ENCODE measurements at places on chromosomes 12 and 14.

GRCh38 chr14:37721976-37722659 lies 126.7 kb downstream of the TTC6 start:
- no peak for DNase-seq

GRCh38 chr14:106657460-106657859 lies 1131.1 kb downstream of the TMEM121 start:
- peak; percentile 52 for DNase-seq

GRCh38 chr14:32102152-32102787 lies 25.2 kb downstream of the ARHGAP5 start:
- DNase-seq: no peak

DNA sequence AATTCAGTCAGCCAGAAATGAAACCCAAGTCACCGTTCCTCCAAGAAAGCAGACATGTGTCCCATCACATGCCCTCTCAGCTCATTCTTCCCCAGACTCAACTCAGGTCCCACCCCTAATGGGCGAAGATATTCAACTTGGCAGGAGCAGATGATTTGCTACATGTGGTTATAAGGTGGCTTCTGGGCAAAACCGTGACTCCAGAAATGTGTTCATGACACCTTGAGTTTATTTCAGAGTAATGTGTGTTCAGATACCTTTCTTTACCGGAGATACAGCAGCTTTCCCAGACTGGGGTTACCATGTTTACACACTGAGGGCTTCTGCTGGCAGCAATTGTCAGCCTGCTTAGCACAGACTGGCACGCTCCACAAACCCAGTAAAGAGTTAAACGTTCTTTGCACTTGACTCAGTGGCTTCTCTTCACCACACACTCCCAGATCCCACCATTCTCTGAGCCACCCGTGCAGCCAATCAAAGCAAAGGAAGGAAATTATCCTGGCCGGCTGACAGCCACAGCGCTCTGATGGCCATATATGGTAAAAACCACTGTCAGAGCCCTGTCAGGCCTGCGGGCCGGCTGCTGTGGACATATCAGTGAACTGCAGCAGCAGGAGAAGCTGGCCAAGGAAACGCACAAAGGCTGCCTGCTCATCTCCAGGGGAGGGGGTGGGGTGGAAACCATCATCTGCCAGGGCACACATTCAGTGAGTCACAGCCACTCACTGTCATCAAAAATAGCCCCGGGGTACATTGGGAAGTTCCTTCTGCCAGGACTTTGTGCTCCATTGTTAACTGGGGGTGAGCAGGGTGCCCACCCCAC lies 39.9 kb downstream of the CORO1C start:
- DNase-seq: peak; percentile 54

DNA sequence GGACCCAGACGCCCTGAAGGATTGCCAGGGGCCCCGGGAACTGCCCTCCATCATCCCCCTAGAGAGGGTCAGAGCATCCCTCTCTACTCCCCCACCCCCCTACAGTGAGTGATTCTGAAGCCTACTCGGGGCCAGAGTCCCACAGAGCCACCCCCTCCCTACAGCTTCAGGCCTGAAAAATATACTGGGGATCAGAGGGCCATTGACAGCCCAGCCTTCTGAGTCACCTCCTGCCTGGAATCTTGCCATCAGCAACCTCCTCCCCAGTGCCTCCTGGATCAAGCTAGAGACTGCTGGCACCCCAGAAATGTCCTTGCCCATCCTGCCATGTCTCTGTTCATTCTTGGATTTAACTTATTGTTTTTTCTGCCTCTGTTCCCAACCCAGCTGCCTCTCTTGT lies 21.7 kb upstream of the MIA2 start:
- no peak for DNase-seq

DNA sequence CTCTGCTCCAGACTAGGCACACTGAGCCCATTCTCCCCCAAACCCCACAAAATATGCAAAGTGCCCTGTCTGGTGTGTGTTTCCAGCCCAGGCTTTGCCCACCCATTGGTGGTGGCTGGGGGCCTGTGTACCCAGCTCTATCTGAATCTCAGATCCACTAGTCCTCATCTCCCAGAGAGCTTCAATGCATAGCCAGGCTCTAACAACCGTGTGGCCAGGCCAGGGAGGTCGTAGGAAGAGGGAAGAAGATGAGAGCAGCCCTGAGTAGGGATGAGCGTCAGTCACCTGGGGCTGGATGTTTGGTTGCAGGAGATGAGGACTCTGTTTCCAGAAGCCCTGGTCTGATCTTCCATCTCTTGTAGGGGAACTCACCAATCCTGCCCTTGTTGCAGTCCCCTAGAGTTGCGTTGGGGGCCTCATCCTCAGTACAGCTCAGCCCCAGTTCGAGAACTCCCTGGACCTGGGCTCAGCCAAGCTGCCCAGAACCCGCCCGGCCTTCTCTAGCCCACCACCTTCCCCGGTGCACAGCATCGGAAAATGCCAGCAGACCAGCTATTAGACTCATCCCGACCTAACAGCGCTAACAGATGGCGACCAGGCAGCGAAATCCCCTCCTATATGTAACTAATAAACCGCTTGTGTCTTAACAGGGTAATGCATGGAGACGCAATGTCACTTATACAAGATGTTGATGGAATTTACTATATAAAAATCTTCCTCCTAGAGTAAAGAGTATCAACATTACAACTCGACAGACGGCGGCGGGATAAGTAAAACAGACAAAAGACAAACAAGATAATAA lies 3.2 kb upstream of the LHX5 start:
- no peak for DNase-seq

DNA sequence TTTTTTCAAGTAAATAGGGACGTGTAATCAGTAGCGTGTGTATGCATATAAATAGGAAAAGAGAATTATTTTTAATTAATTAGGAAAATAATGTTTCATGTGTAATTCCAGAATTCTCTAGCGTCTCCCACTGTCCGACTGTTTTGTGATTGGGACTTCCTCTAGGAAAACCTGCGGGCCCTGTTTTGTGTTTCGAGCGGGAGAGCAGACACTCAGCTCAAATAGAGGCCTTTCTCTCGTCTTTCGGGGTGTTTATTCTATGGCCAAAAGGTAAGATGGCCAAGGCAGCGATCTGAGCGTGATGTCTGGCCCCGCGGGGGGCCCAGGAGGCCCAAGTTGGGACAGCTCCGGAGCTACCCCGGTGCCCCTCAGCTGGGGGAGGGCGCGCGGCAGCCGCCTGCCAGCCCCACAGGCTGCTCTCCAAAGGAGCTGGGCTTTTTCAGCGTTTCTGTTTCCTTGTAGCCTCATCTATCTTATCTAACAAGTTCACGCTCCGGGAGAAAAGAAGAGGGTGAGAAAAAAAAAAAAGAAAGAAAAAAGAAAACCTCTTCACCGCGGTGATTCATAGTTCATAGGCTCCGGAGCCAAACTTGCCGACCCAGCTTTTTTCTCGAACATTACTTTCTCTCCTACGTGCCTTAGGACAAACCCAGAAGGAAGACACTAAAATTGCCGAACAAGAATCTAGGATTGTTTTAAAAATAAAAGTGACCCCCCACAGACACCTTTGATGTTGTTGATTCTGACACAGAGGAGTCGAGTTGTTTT lies 7.5 kb upstream of the FOXG1 start:
- no peak for DNase-seq

GRCh38 chr12:6231359-6232268 lies 31.4 kb downstream of the CD9 start:
- no peak for DNase-seq

GRCh38 chr12:123384994-123385376 lies 1.1 kb downstream of the KMT5A start:
- DNase-seq: no peak

DNA sequence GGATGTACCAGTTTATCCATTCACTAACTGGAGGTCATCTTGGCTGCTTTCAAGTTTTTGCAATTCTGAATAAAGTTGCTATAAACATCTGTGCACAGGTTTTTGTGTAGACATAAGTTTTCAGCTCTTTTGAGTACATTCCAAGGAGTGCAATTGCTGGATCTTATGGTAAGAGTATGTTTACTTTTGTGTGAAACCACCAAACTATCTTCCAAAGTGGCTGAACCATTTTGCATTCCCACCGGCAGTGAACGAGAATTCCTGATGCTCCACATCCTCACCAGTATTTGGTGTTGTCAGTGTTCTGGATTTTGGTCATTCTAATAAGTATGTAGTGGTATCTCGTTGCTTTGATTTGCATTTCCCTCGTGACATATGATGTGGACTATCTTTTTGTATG lies 150.5 kb upstream of the BCL2L14 start:
- no peak for DNase-seq

DNA sequence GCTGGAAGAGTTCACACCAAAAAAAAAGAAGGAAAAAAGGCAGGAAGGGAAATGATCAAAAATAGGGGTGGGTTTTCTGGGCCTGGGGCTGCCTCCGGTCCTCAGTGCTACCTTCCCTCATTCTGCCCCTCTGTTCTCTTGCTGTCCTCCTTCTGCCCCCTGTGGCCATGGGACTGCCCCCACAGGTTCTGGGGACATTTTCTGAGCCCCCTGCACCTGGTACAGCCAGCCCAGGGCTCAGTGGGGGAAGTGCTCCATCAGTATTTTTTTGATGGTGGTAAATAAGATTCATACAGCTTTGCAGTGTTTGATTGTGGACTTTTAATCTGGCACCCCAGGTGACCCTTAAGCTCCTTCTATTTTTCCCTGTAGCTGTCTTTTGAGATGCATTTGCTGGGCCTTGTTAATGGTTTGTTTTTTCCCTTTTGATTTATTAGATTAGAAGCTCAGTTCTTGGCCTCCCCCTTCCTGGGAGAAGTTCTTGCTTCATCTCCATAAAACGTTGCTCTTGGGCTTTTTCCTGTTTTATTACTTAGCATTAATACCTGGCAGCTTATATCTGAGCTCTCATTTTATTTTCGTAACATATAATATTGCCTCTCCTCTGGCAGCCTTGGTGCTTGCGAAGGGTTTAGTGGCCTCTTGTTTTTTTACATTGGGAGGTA lies 43.1 kb downstream of the CHST11 start:
- DNase-seq: no peak

DNA sequence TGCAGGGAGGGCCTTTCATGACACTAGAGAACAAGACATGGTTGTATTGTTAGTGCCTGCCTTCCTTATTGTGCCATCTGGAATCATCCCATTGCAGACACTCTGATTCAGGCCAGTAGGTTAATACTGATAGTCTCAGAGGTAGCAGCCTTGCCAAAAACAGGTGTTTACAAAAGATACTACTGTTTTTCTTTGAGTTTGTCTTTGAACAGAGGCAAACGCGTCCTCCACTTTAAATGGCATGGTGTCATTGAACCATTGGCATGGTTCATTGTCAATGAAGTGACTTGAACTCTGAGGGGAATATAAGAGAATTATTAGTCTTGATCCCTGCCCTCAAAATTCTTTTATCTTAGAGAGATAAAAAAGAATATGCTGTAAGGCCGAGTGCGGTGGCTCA lies 4.2 kb downstream of the FNTB start:
- DNase-seq: no peak

GRCh38 chr12:7605900-7606465 lies 59.7 kb downstream of the APOBEC1 start:
- no peak for DNase-seq

DNA sequence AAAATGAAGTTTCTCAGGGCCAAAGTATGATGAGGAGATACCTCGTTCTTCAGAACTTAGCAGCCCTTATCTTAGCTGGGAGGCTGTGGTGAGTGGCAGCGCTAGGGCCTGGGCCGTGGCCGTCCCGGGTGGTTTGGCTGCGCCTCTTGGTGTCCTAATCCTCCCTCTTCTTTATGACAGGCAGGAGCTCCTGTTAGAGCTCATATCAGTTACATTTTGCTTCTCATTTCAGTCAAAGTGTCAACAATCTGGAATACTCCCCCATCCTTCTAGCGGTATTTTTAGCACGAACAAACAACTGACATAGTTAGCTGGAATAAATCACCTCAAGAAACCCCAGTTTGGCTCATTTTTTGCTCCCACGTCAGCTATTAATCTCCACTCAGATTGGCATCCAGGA lies 188.8 kb downstream of the TTC7B start:
- no peak for DNase-seq
